CD4-positive, CD25-positive, alpha-beta regulatory T cell (primary cell): ENCODE measurements at places on chromosomes 7 and 10. TPM values are rescaled to one million over a fixed set of nuclear protein-coding genes. Genes with fewer than 3 reads are reported as not detected.

DNA sequence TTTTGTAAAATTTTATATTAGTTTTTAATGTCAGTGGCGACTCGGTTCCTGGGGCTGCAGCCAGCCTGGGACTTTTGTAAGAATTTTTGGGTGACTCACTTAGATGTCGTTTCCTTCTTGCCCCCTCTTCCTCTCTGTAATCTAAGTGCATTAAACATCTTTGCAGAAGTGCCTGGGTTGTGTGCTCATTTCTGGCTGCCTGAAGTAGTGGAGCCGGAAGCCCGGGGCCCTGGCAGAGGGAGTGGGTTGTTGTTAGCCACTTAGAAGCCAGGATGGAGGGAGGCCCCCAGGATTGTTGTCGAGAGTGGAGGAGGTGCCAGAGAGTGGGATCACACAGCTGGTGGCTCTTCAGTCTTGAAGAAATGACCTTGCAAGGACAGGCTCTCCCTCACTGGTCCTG is 11.0 kb upstream of the TRIM8 start:
- peak; percentile 74 for DNase-seq

DNA sequence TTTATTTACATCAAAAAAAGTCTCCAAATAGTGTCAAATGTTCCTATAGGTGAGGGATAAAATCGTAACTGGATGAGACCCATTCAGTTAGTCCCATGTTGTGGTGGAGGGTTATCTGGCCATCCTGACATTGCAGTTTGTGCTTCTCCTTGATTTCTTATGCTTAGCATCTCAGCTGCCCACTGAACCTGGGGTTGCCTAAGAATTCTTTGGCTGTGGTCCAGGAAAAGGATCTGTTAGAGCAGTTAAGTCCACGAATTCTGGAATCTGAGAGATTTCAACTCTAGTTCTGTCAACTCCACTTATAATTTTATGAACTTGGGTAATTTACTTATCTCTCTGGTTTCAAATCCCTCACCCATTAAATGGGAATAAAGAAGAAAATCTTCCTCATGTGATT is 1673.4 kb downstream of the REEP3 start:
- no peak for DNase-seq

GRCh38 chr10:3896161-3896560 is 111.2 kb upstream of the KLF6 start:
- DNase-seq: no peak

DNA sequence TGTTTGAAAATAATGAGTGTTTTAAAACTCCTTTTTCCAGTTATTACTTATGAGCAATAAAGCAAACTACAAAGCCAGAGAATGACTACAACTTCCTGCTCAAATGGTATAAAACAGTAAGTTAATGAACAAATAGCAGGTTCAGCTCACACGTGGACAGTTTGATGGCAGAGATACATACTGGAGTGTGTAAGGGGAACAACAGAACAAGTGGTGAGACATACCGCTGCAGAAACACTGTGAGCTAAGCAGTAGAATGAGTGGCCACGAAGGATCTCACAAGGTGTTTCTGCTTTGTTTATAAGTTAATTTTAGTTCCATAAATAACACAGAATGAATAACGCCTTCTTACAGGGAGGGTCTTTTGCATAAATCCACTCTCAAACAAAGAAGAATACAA is 3.0 kb upstream of the MKX start:
- DNase-seq: no peak

GRCh38 chr7:962401-963081 is 8.1 kb upstream of the ADAP1 start:
- DNase-seq: no peak

- no peak for DNase-seq
Observed at GRCh38 chr7:5545222-5545914, 121.7 kb upstream of the TNRC18 start.

Gene CTAGE4
- not detected for polyA plus RNA-seq

- no peak for DNase-seq
Observed at GRCh38 chr7:26699766-26700165, 164.6 kb downstream of the SKAP2 start.

Gene PRKG1
- polyA plus RNA-seq: not detected

Gene SH3PXD2A
- polyA plus RNA-seq: 0.29 TPM

DNA sequence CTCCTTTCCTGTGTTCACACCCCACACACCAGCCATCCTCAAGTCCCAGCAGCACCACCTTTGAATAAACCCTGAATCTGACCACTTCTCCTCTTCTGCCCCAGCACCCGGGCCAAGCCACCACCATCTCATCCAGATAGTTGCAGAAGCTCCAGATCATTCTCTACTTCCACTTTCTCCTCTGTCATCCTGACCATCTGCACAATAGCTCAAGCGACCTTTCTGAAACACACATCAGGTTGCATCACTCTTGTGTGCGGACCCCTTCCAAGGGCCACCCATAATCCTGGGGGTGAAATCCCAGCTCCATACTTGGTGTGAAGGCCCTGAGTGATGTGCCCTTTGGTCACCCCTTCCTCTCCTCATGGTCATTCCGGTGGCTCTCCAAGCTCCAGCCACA is 187.4 kb upstream of the GALNT17 start:
- no peak for DNase-seq

DNA sequence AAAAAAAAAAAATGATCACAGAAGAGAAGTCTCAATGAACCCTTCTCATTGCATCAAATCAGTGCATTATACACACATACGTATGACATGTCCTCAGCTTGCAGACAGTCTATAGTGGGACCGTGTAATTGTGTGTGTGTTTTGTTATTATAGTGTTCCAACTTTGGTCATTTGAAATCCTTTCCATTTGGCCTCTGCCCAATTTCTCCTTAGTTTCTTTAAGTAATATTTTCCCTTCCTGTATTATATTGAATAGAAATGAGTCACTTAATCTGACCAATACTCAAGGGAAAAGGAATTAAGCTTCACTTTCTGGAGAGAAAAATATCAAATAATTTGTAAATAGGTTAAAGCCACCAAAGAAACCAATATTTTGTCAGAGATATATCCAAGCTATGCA is 415.5 kb upstream of the SORCS1 start:
- no peak for DNase-seq
